Skin of body (tissue), 3 donors: ENCODE measurements at places on chromosomes 5 and 9. TPM values are rescaled to one million over a fixed set of nuclear protein-coding genes. Genes with fewer than 3 reads are reported as not detected.

GRCh38 chr5:11888221-11888620 lies 16.0 kb downstream of the CTNND2 start:
- no peak for DNase-seq

- DNase-seq = no peak
Observed at GRCh38 chr5:168455201-168455600, 31.1 kb upstream of the RARS1 start.

GRCh38 chr5:156706631-156707030 lies 143.5 kb upstream of the PPP1R2B start:
- DNase-seq = no peak

Gene GAPT
- 1.2 TPM for total RNA-seq

GRCh38 chr9:6887051-6887450 lies 129.3 kb downstream of the KDM4C start:
- DNase-seq = no peak

DNA sequence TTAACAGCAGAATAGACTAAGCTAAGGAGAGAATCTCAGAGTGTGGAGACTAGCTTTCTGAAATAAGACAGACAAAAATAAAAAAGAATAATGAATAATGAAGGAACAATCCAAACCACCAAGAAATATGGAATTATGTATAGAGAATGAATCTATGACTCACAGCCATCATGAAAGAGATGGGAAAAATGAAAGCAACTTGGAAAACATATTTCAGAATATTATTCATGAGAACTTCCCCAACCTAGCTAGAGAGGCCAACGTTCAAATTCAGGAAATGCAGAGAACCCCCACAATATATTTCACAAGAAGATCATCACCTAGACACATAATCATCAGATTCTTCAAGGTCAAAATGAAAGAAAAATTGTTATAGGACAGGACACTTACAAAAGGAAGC lies 349.0 kb upstream of the MPDZ start:
- no peak for DNase-seq

DNA sequence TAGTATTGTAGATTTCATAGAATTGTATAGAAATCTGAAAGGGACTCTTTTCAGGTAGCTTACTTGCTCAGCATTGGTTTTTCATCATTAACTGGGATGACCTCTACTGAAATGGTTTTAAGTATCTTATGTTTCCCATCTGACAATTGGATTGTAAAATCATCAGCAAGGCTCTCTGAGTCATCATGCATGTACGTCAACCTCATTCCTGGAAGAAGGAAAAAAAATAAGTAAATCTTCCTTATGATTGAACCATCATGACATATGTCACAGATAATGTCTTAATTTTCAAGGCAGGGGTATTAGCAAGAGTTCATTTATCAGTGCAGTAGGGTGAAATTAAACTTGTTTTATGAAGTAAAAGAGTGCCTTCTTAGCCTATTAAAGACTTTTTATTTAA lies 74.9 kb upstream of the CER1 start:
- no peak for DNase-seq

DNA sequence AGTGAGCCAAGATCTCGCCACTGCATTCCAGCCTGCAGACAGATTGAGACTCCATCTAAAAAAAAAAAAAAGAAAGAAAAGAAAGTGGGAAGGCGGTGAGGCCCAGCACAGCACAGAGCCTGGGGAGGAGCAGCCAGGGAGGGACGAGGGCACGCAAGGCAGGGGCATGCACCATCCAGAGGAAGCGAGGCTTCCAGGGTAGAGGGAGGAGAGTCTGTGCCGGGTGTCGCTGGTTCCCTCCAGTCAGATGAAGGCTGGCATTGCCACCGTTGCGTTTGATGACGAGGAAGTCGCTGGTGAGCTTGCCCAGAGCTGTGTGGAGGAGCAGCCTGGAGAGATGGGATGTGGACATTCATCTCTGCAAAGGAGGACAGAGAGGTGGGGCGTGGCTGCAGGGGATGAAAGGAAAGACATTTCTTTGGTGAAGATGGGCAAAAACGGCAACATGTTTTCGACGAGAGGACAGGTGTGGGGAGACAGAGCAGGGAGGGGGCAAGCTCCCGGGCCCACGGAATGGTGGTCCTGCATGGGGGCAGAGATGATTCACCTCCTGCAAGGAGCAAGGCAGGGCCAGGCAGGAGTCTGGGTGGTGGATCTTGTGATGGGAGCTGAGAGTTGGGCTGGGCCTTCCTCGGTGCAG lies 18.6 kb upstream of the OLFM1 start:
- no peak for DNase-seq

Gene PCDHGA8
- 3.3 TPM for total RNA-seq

Gene PCDHGA7
- 3.5 TPM for total RNA-seq

- no peak for DNase-seq
Observed at GRCh38 chr5:35442885-35443639, 174.6 kb upstream of the SPEF2 start.

DNA sequence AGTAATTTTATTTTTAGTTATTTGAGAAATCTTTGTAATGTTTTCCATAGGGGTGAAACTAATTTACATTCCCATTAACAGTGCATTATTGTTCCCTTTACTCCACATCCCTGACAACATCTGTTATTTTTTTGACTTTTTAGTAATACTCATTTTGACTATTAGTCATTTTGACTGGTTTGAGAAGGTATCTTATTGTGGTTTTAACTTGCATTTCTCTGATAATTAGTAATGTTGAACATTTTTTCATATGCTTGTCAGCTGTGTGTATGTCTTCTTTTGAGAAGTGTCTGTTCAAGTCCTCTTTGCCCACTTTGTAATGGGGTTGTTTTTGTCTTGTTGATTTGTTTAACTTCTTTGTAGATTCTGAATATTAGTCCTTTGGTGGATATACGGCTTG lies 27.5 kb downstream of the CCDC152 start:
- DNase-seq = no peak

DNA sequence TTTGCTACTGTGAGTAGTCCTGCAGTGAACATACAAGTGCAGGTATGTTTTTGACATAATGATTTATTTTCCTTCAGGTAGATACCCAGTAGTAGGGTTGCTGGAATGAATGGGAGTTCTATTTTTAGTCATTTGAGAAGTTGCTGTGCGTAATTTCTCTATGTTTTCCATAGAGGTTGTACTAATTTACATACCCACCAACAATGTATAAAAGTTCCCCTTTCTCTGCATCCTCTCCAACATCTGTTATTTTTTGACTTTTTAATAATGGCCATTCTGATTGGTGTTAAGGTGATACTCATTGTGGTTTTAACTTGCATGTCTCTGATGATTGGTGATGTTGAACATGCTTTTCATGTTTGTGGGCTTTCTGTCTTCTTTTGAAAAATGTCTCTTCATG lies 64.7 kb upstream of the CTSL start:
- DNase-seq = no peak

GRCh38 chr9:126893079-126893478 lies 21.5 kb upstream of the RALGPS1 start:
- DNase-seq = no peak

GRCh38 chr5:178533136-178533535 lies 57.1 kb downstream of the COL23A1 start:
- no peak for DNase-seq

DNA sequence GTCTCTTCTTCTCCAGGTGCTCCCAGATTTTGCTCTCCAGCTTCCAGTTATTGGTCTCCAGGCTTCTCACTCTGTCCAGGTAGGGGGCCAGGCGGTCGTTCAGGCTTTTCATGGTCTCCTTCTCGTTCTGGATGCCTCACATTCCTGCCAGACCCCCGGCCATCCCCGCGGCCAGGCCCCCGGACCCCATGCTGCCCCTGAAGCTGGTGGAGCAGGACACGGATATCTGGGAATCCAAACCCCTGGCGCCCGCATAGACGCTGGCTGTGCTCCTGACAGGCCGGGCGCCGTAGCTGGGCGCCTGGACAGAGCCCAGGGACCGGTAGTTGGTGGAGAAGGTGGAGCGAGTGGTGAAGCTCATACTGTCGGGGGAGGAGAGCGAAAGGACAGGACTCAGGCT lies 534.4 kb upstream of the TLE4 start:
- DNase-seq = no peak

GRCh38 chr5:137613554-137614265 lies 114.6 kb upstream of the SPOCK1 start:
- no peak for DNase-seq

Gene TMEM252
- total RNA-seq = not detected

Gene FOXD1
- total RNA-seq = 1.4 TPM

DNA sequence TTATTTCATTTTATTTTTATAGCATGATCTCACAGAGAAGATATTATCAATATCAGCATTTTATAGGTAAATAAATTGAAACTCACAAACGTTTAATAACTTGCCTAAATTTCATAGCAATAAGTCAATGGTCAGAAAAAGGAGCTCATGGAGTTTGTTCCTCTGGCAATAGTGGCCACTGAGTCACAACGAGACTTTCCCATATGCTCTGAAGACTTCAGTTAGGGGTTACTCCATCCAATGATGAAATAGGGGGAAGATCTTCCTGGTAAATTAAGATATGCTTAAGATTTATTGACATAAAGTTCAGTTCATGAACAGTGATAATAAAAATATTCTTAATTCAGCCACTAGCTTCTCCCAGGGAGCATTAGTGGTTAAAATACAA lies 43.5 kb upstream of the HTR4 start:
- no peak for DNase-seq

Gene SPINK14
- not detected for total RNA-seq
